ENCODE measurements at places on chromosomes 3 and 15.

DNA sequence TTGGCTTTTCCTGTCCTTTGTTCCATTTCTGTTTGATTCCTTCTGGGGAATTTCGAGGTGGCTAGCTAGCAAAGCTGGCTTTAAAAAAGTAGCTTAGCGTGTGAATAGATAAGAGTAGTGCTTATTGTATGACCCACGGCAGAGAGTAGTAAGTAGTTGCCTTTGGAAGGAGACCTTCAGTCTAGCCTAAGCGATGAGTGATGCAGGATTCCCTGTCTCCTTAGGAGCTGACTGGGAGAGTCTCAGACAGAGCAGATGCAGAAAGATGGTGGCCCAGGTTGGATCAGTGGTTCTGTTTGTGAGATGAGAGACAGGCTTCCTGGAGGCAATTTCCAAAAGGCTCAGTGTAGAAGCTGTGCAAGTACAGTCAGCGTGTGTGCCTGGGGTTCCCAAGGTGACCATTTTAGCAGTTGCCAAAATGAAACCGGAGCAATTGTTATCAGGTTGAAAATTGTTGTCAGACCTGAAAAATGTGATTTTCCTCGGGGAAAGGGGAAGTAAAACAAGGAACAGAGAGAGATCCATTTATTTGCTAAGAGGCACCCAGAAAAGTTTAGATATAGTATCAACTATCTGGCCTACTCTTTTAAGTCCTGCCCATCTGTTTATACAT is 681 bp upstream of the IL5RA start:
- DNase-seq: no peak

- DNase-seq: no peak
These were observed 36.0 kb downstream of the MNS1 start for GRCh38 chr15:56428821-56429458.

- no peak for DNase-seq
These were observed 1.1 kb downstream of the CMTM8 start for GRCh38 chr3:32239307-32240158.

- DNase-seq: no peak
These were observed 20.4 kb downstream of the CFAP100 start for GRCh38 chr3:126414961-126415660.

DNA sequence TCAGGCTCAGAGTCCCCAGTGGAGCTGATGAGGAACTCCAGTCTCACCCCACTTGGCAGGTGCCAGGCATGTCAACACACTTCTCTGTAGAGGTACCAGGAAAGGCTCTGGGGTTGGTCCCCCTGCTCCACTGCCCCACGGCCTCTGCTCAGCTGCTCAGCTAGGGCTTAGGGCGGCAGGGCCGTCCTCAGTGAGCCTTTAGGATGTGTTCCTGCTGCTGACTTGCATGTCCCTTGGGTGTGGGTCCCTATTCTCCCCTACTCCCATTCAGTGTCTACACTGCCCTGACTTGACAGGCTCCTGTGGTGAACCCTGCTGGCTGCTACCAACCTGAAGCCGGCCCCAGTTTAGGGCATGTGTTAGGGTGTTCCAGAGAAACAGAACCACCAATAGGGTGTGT is 17.9 kb upstream of the POLG start:
- no peak for DNase-seq

- no peak for DNase-seq
These were observed 540.0 kb upstream of the ROBO1 start for GRCh38 chr3:80307844-80308243.

DNA sequence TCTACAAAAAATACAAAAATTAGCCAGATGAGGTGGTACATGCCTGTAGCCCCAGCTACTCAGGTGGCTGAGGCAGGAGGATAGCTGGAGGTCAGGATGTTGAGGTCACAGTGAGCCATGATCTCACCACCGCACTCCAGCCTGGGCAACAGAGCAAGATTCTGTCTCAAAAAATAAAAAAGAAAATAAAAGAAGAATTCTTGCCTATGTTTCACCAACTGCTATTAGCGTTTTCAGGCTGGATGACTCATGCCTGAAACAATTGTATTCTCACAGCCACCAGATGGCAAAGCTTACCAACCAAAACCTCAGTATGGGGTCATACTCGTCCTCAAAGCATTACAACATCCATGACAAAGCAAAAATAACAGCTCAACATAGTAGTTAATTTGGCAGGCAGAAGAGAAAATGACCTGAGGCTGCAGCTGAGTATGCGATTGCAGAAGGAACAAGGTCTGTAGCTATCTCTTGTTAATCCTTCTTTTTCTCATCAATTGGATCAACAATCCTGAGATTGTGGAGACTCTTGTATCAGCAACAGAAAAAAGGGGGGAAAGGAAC is 52.2 kb downstream of the TP53BP1 start:
- DNase-seq: peak; percentile 1

- DNase-seq: no peak
These were observed 113.7 kb upstream of the GOLGA8J start for GRCh38 chr15:29968895-29969561.

- no peak for DNase-seq
These were observed 155.2 kb downstream of the XXYLT1 start for GRCh38 chr3:195115600-195116406.

All from stimulated activated CD4-positive, alpha-beta T cell treated with anti-CD3 and anti-CD28 coated beads, Interleukin-12 subunit alpha, Interleukin-12 subunit beta, amount 100 ng/mL, for 4 hours (primary cell).